ENCODE measurements at places on chromosomes 4 and X. TPM values are rescaled to one million over a fixed set of nuclear protein-coding genes. Genes with fewer than 3 reads are reported as not detected.

DNA sequence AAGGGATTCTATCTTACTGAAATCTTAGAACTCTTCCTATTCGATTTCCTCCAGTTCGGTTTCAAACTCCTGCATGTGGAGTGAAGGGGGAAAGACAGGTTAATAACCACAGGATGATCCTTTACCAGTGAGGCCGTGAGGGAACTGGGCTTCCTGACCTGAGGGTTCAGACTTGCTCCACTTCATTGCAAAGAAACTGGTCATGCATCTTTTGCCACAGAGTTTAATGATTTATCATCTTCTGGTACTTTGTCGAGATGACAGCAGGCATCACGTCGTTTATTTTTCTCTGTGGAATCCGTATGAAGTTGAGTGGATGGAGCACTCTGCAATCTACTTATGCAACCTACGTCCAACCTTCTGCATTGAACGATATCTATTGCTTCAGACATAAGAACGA, 145.9 kb upstream of the NLGN4X start:
- H3K27me3 ChIP-seq: no peaks in the 10 kb centered on the region
- H3K4me3 ChIP-seq: no peak overlapping the region
- H3K4me1 ChIP-seq: no peaks in the 10 kb centered on the region
- H3K36me3 ChIP-seq: no peaks in the 10 kb centered on the region
- DNase-seq: no peak
- H3K27ac ChIP-seq: no peak overlapping the region

DNA sequence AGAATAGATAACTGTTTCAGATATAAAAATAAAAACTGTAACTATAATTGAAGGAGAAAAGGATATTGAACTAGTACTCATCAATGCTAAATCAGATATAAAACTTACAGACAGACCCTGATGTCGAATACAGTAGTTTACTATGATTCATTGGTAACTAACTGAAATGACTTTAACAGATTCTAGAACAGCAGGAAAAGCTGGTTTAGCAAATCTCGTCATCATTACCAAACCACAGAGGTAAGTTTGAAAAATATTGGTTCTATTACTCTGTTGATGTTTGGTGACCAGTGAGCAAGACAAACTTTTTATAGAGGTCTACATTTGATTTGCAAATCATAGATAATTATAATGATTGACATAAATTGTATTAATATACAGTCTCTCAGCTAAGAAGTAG, 551.4 kb upstream of the ADGRL3 start:
- H3K4me1 ChIP-seq: no peaks in the 10 kb centered on the region
- H3K27me3 ChIP-seq: no peaks in the 10 kb centered on the region
- DNase-seq: no peak
- H3K4me3 ChIP-seq: no peak overlapping the region

DNA sequence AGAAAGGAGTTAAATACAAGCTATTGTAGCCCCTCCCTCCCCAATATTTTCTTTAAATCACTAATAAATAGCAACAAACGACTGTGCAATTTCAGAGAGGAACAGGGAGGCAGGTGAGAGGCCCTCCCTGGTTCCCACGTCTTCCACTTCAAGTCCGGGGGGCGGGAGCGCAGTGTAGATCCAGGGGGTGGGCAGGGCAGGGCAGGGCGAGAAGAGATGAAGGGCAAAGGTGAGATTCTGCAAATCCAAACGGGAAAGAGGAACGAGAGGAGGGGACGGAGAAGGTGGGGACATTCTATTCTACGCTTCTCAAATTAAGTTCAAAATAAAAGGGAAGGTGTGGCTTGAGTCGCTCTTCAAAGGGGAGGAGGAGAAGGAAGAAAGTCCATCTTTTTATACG, 6.8 kb downstream of the NKX6-1 start:
- DNase-seq: no peak
- H3K36me3 ChIP-seq: no peaks in the 10 kb centered on the region
- H3K4me1 ChIP-seq: no peaks in the 10 kb centered on the region
- peaks cover 99% of the 10 kb centered on the region for H3K27me3 ChIP-seq
- no peak overlapping the region for H3K4me3 ChIP-seq

GRCh38 chr4:42673082-42673425, 16.1 kb upstream of the ATP8A1 start:
- DNase-seq: no peak
- H3K27me3 ChIP-seq: peaks cover 9% of the 10 kb centered on the region
- no peaks in the 10 kb centered on the region for H3K4me1 ChIP-seq
- no peaks in the 10 kb centered on the region for H3K36me3 ChIP-seq
- H3K4me3 ChIP-seq: no peak overlapping the region

DNA sequence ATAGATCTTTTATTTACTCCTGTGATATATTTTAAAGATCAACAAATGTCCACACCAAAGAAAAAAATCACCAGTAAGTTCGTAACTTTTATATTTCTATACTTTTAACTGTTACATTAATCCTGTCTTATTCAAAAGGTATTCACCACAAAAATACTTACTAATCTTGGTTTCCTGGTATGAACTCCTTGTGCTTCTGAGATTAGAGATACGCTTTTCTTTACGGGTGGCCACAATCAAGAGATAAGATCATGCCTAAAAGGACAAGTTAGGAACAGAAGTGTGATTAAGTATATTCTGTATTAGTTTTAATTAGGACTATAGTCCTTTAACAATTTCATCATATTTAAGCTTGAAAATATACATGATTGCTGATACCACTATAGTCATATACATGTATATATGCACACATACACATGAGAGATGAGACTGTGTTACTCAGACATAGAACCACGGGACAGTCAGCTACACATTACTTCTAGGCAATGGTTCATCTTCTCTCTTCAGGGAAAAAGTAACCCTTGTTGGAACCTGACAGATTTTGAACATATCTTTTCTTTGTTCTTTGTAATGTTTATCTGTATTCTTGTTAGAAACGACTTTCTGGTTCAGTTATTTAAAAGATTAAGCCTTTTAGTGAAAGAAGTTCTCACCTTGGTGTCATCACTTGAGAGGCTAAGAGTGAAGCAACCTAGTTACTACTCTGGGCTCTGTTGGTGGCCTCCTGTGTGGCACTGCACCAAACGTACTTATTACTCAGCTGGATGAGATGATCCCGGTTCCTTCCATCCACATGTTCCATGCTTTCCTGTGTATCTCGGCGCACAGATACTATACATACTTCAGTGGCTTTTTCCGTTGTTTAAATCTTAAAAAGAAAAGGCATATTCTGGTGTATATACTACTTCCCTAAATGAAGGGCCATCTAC, 146.1 kb downstream of the CBR4 start:
- H3K36me3 ChIP-seq: no peaks in the 10 kb centered on the region
- peaks cover 16% of the 10 kb centered on the region for H3K4me1 ChIP-seq
- DNase-seq: no peak
- no peak overlapping the region for H3K4me3 ChIP-seq

- no peak overlapping the region for H3K27ac ChIP-seq
- DNase-seq: no peak
- H3K4me3 ChIP-seq: no peak overlapping the region
- no peaks in the 10 kb centered on the region for H3K36me3 ChIP-seq
- peaks cover 2% of the 10 kb centered on the region for H3K4me1 ChIP-seq
Measured at GRCh38 chr4:38311495-38312126, 351.4 kb downstream of the PTTG2 start.

DNA sequence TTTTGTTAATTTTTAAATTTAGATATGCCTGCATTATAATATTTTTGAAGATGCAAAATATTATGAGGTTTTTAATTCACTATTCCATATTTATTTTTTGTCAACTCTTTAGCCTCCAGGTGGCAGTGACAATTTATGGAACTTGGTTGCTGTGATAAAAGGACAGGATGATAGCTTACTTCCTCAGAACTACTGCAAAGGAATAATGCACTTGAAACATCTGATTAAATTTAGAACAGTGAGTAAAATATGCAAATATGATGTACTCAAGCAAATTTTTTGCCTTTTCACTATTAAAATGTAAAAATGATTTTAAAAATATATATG, 45.1 kb downstream of the SPATA4 start:
- H3K4me1 ChIP-seq: no peaks in the 10 kb centered on the region
- peak; percentile 20 for DNase-seq
- no peak overlapping the region for H3K27ac ChIP-seq
- H3K27me3 ChIP-seq: no peaks in the 10 kb centered on the region
- H3K36me3 ChIP-seq: no peaks in the 10 kb centered on the region
- H3K4me3 ChIP-seq: no peak overlapping the region

DNA sequence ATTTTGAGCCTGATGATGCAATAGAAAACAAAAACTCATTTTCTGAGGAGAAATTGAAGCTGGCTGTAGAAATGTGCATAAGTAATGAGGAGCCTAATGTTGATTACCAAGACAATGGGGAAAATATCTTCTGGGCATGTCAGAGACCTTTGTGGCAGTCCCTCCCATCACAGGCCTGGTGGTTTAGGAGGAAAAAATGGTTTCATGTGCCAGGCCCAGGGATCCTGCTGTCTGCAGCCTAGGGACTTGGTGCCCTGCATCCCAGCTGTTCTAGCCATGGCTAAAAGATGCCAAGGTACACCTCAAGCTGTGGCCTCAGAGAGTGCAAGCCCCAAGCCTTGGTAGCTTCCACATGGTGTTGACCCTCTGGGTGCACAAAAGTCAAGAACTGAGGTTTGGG, 128.7 kb upstream of the ARHGEF9 start:
- DNase-seq: no peak
- H3K27me3 ChIP-seq: no peaks in the 10 kb centered on the region
- no peaks in the 10 kb centered on the region for H3K36me3 ChIP-seq

DNA sequence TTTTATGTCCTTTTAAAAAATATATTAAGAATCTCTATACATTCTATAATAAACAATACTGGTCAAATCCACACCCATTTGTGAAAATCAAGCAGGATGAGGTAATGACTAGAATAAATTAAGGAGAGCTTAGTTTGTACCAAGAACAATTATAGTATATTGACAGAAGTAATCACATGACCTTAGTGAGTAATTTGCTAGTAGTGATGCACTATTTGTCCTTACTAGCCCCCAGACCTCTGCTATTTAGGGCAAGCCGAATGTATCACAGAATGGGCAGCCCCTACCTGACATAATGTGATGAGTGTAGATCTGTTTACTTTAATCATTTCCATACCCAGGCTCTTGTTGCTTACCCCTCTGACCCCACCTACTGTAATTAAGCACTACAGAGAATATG, 15.8 kb downstream of the ATP1B4 start:
- H3K4me1 ChIP-seq: no peaks in the 10 kb centered on the region
- no peak for DNase-seq
- no peaks in the 10 kb centered on the region for H3K36me3 ChIP-seq
- peaks cover 3% of the 10 kb centered on the region for H3K27me3 ChIP-seq
- H3K4me3 ChIP-seq: no peak overlapping the region

DNA sequence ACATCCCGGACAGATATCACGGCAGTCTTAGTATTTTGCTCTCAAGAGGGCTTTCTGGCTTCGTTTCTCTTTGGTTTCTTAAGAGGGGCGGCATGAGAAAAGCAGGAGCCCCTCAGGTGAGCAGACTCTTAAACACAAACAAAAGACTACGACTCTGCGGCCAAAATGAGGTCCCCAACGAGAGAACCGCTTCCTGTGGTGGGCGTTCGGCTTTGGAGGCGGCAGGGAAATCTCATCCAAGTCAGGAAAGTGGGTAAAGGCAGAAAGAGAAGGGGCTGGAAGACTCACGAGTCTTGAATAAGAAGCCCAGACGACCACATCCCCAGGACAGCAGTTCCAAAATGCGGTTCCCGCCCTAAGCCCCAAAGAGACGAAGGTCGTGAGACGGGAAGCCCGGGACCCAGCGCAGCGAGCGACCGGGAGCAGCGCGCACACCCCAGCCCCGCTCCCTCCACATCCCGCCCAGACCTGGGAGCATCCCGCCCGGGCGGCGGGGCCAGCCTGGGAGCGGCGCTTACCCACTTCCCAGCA, 409 bp downstream of the UGDH start:
- peak overlapping the region; percentile 60 for H3K4me3 ChIP-seq
- no peaks in the 10 kb centered on the region for H3K36me3 ChIP-seq

GNPDA2 gene
- polyA plus RNA-seq: 6.1 TPM

TKTL2 gene
- polyA plus RNA-seq: not detected

Data from endothelial cell of umbilical vein (primary cell).